ENCODE measurements at places on chromosomes 4 and X.

GRCh38 chr4:70637239-70637913 is 8.8 kb downstream of the ENAM start:
- DNase-seq = no peak

- no peak for DNase-seq
Measured at GRCh38 chr4:138861135-138861534, 154.4 kb upstream of the NOCT start.

DNA sequence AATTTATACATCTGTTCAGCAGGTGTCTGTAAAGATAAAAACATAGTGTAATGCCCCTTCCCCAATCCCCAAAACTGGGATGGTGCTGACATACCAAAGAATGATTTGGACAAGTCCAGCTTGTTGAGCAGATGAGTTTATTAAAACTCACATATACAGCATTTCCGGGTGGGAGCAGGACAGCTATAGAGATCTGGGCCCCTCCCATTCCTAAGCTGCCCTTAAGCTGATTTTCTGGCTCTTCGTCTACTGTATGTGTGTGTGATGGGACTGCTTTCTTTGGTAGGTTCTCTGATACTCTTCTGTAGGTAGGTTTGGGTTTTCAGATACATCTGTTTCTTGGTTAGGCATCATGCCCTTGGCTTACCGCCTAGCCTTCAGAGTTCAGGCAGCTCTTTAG is 703.7 kb upstream of the PCDH10 start:
- no peak for DNase-seq

- DNase-seq = no peak
Measured at GRCh38 chr4:24930151-24930550, 17.3 kb upstream of the CCDC149 start.

- no peak for DNase-seq
Measured at GRCh38 chr4:2075171-2075986, 16.3 kb downstream of the NAT8L start.

DNA sequence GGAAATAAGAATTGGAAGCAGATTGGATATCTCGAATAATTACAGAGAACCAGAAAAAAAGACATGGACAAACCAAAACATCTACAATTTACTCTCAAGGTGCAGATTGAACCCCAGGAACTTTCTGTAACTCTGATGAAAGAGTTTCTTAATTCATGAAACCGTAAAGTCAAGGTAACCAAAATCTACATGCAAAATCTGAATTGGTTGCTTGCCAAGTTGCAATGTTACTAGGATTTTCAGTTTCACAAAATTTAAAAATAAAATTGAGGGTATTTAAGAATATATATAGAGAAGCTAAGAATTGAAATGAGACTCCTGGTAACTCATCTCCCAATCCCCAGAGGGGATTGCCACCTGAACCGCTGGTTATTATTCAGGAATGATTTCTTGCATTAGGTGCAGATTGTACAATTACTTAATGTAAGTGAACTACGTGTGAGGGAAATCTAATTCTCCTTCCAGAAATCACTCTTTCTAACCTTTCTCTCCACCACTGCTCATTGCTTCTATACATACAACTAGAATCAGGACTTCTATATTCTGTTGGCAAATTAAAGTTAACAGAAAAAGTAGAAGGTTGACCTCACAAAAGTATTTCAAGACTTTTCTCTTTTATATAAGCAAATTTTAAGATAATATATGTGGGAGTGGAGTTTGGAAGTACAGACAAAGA is 221.5 kb upstream of the NDST4 start:
- DNase-seq = no peak

- peak; percentile 75 for DNase-seq
Measured at GRCh38 chr4:77385124-77385969, 220.3 kb upstream of the CXCL13 start.

GRCh38 chr4:23884741-23885140 is 5.1 kb downstream of the PPARGC1A start:
- no peak for DNase-seq

DNA sequence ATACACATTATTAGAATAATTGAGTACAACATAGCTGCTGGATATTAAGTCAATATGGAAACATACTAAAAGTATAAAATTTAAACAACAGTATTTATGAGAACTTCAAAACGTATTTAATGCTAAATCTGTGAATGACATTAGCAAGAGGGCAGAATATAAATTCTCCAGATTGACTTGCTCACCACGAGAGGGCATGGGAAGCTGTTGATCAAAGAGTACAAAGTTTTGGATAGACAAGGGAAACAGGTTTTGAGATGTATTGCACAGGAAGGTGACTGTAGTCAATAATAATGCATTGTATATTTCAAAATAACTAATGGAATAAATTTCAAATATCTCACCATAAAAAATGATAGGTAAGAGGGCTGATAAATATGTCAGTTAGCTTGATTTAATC is 768.2 kb downstream of the CENPC start:
- DNase-seq = no peak

- no peak for DNase-seq
Measured at GRCh38 chr4:88442689-88443191, 14.2 kb upstream of the HERC5 start.

DNA sequence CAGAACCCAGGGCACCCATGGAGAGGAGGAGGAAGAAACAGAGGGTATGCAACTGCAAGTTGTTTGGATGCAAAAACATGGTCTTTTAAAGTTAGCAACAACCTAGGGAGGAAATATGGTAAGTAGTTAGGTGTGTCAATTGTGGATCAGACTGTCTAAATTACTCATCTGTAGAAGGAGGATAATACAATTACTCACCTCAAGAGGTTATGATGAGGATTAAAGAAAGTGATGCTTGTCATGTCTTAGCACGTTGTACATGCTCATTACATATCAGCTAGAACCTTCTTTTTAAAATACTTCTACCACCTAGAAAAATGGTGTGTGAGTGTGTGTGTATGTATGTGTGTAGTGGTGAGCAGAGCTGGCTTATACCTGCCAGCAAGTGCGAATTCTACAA is 2.3 kb upstream of the C1QTNF7 start:
- no peak for DNase-seq
